ENCODE measurements at places on chromosomes 16 and 17.
A peak's percentile ranks its signal among the peaks of the same experiment; 100 is the strongest.

GRCh38 chr17:73227379-73227778, 34.3 kb downstream of the CPSF4L start:
- no peaks in the 10 kb centered on the region for H3K27me3 ChIP-seq
- no peak for DNase-seq
- peaks cover 26% of the 10 kb centered on the region for H3K36me3 ChIP-seq
- H3K4me1 ChIP-seq, result peaks cover 36% of the 10 kb centered on the region
- no peak overlapping the region for H3K27ac ChIP-seq

DNA sequence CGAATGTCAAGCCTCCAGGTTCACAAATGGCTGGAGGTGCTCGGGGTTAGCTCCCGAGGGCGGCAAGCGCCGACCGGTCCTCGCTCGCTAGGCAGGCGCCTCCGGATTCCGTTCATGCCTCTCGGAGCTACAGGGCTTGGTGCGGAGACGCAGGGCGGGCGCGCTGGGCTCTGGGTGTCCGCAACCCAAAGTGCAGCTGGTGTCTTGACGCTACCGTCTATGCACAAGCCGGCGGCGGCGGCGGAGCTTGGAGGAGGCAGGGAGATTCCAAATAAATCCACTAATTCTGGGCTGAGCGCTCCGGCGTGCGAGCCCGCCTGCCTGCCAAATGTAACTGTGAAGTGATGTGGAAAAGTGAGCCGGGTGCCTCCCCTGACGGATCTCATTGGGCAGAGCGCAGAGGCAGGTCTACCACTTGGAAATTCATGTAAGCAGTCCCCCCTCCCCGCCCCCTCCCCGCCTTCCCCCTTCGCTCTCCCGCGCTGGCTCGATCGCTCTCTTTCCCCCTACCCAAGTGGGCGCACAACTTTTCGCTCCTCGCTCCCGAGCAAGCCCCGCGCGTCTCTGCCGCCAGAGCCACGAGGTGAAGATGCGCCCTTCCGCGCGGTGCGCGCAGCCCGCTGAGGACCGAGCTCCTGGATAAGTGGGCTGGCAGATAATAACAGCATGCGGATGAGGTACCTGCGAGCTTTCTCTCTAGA, at the start of gene CDH8:
CDH8 (minus strand) TSS at position 338 of the 701 bp plus-strand sequence. CDS start 15,035 bp downstream, outside the sequence.
- peaks cover 3% of the 10 kb centered on the region for H3K27me3 ChIP-seq
- H3K4me3 ChIP-seq, result no peak within 1 kb of the TSS
- H3K27ac ChIP-seq, result no peak within 1 kb of the TSS

- no peaks in the 10 kb centered on the region for H3K4me1 ChIP-seq
- no peak for DNase-seq
- H3K27me3 ChIP-seq, result no peaks in the 10 kb centered on the region
- no peak overlapping the region for H3K27ac ChIP-seq
Observed at GRCh38 chr16:26594666-26595065, 472.1 kb upstream of the C16orf82 start.

DNA sequence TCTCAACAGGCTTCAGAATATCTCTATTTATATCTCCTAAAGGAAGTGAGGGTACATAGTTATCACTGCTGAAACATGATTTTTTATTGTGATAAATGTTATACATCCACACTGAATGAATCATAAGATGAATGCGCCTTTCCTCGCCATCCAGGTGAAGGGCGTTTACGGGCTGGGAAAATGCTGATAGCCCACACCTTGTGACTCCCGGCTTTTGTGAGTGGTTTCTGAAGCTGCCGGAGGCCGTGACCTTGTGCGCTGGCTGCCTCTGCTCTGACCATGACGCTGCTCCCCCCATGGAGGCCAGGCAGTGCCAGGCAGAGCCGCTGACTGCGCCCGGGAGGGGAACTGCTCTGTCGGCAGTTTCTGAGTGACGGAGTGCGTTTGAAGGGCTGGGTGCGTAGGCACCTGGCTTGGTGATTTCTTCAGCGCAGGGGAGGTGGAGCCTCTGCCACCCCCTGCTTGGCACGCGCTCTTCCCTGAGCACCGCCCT, 97.2 kb downstream of the RAP1GAP2 start:
- H3K27ac ChIP-seq, result no peak overlapping the region
- no peak overlapping the region for H3K4me3 ChIP-seq
- H3K4me1 ChIP-seq, result peaks cover 4% of the 10 kb centered on the region
- no peaks in the 10 kb centered on the region for H3K27me3 ChIP-seq
- no peaks in the 10 kb centered on the region for H3K36me3 ChIP-seq
- no peak for DNase-seq

GRCh38 chr17:7084088-7084487, 4.0 kb upstream of the CLEC10A start:
- H3K27ac ChIP-seq, result no peak overlapping the region
- no peaks in the 10 kb centered on the region for H3K36me3 ChIP-seq
- DNase-seq, result no peak
- no peaks in the 10 kb centered on the region for H3K27me3 ChIP-seq

DNA sequence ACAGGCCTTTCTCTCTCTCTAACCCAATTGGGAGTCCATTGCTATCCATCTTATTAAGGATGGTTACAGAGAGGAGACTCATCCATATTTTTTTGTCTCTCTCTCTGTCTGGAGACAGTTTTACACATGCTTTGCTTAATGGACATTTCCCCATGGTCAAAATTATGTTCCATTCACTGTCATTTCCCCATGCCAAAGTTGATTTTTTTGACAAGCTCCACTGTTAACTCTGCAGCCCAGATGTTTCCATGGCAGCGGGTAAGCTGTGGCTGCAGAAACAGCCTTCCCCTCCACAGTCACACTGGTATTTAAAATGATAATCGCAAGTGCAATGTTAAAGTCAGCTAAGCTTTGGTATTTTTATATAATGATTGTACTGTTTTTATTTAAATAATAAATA, 63.9 kb upstream of the HLF start:
- H3K4me1 ChIP-seq, result peaks cover 14% of the 10 kb centered on the region
- H3K36me3 ChIP-seq, result no peaks in the 10 kb centered on the region
- no peak overlapping the region for H3K27ac ChIP-seq
- no peaks in the 10 kb centered on the region for H3K27me3 ChIP-seq
- H3K4me3 ChIP-seq, result no peak overlapping the region
- no peak for DNase-seq

DNA sequence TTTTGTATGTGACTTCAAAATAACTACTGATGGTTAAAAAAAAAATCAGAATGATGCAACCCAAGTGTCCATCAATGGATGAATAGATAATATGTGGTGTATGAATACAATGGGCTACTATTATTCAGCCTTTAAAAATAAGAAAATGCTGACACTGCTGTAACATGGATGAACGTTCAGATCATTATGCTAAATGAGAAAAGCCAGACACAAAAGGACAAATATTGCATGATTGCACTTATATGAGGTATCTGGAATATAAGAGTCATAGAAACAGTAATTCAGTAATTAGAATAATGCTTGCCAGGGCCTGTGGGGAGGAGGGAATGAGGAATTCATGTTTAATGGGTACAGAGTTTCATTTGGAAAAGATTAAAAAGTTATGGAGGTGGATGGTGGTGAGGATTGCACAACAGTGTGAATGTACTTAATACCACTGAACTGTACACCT, 25.4 kb downstream of the TENT4B start:
- H3K27me3 ChIP-seq, result no peaks in the 10 kb centered on the region
- no peak overlapping the region for H3K4me3 ChIP-seq
- no peaks in the 10 kb centered on the region for H3K36me3 ChIP-seq
- H3K4me1 ChIP-seq, result no peaks in the 10 kb centered on the region

- H3K36me3 ChIP-seq, result peaks cover 18% of the 10 kb centered on the region
- peaks cover 10% of the 10 kb centered on the region for H3K4me1 ChIP-seq
- H3K4me3 ChIP-seq, result no peak overlapping the region
Observed at GRCh38 chr17:17702449-17703139, 21.3 kb downstream of the RAI1 start.

- H3K36me3 ChIP-seq, result no peaks in the 10 kb centered on the region
- H3K27me3 ChIP-seq, result no peaks in the 10 kb centered on the region
- no peak overlapping the region for H3K4me3 ChIP-seq
Observed at GRCh38 chr17:40915199-40915661, 22.2 kb downstream of the KRT23 start.

DNA sequence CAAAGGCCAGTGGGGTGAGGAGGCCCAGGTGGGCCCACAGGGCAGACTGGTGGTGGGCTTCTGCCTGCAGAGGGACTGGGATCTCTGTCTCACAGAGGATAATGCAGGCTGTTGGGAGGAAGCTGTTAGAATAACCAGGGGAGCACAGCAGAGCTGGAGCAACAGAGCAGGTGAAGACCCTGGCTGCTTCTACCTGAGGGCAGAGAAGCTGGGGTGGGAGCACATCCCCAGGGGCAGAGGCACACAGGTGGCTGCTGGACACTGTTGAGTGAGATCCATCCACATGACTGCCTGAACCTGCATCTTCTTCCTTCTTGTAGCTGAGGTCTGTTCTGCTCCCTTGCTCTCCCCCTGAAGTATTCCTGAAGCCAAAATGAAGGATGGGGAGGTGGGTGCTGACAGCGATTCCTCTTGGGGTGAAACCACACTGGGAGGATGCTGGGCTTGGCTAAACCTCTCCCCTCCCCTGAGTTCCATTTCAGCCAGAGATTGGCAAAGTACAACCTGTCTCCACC, 1725.0 kb downstream of the TP53TG3F start:
- no peak overlapping the region for H3K27ac ChIP-seq
- no peaks in the 10 kb centered on the region for H3K4me1 ChIP-seq
- H3K36me3 ChIP-seq, result no peaks in the 10 kb centered on the region
- H3K27me3 ChIP-seq, result no peaks in the 10 kb centered on the region
- H3K4me3 ChIP-seq, result no peak overlapping the region

DNA sequence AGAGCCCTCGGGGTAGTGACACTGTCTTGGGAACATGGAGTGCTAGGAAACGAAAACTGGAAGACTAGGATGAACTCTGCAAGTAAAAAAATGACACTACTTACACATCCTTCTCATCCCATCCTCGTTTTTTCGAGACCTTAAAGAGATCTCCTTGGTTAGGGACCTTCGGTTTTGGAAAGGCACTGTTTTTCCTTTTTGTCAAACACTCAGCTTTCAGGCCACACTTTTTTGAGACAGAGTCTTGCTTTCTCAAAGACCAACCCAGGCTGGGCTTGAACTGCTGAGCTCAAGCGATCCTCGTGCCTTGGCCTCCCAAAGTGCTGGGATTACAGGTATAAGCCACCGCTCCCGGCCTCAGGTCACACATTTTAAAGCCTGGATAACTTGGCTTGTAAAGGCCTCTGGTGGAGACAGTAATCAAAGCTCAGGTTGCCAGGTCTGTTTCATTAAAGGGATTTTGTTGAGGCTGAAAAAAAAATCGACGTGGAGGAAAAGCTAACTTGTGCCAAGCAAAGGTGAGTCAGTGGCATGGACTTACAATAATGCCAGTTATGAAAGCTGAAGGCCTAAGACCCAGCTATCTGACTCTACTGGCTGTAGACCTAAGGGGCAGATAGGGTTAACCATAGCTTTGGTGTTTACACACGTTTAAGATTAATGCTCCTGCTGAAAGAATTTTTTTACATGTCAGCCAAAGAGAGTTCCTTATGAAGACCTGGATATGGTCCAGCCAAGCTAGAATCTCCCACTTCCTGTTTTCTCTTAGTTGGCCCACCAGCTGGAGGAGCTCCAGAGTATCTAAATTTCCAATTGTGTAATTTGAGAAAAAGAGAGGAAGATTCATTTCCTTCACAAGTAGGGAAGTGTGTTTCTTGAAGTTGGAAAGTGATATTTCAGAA, 823 bp downstream of the NBR1 start:
- no peaks in the 10 kb centered on the region for H3K27me3 ChIP-seq
- H3K4me1 ChIP-seq, result peaks cover 6% of the 10 kb centered on the region
- peak; percentile 71 for DNase-seq
- peak overlapping the region; percentile 66 for H3K4me3 ChIP-seq
- peaks cover 5% of the 10 kb centered on the region for H3K36me3 ChIP-seq
- H3K27ac ChIP-seq, result peak overlapping the region; percentile 69

All from SJCRH30 (cell line).